Hepatic stellate cell (primary cell): ENCODE measurements at places on chromosomes 12 and 14.
A peak's percentile ranks its signal among the peaks of the same experiment; 100 is the strongest.

DNA sequence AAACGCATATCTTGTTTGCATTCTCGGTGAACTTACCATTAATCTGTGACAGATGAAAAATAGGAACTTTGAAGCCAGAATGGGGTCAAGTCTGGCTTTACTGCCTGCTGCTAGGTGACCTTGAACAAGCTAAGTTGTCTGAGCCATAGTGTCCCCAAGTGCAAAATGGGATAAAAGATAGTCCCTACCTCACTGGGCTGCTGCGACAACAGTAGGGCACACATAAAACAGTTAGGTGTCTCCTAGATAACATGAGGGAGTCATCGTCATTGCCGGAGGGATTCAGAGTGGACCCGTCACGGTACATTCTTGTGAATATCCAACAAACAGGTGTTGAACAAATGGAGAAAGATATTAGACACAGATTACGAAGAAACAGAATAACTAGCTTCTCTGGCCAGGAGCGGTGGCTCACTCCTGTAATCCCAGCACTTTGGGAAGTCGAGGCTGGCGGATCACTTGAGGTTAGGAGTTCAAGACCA lies 71.2 kb downstream of the NINJ2 start:
- DNase-seq = no peak

GRCh38 chr12:27826076-27826475 lies 46.0 kb upstream of the MANSC4 start:
- DNase-seq = no peak

- no peak for DNase-seq
Measured at GRCh38 chr14:99624024-99624423, 20.0 kb upstream of the CCDC85C start.

DNA sequence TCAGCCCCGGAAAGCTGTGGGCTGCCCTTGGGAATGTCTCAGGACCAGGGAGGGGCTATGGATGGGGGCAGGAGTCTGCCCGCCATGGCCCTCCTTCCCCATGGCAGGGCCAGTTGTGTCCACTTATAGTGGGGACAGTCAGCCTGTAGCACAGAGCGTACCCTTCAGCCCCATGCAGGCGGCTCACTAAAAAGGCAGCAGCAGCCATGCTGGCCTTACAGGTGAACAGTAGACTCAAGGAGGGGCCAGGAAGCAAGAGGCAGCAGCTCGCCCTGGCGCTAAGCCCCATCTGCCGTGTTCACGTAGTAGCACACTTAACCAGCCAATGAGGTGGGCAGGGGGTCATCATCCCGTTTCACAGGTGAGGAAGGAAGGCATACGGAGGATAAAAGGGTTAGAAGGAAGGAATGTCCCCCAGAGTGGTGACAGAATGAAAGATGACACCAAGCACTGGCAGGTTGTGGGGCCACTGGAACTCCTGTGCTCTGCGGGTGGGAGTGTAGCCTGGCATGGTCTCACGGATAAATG lies 52.7 kb downstream of the FAM222A start:
- DNase-seq = no peak

DNA sequence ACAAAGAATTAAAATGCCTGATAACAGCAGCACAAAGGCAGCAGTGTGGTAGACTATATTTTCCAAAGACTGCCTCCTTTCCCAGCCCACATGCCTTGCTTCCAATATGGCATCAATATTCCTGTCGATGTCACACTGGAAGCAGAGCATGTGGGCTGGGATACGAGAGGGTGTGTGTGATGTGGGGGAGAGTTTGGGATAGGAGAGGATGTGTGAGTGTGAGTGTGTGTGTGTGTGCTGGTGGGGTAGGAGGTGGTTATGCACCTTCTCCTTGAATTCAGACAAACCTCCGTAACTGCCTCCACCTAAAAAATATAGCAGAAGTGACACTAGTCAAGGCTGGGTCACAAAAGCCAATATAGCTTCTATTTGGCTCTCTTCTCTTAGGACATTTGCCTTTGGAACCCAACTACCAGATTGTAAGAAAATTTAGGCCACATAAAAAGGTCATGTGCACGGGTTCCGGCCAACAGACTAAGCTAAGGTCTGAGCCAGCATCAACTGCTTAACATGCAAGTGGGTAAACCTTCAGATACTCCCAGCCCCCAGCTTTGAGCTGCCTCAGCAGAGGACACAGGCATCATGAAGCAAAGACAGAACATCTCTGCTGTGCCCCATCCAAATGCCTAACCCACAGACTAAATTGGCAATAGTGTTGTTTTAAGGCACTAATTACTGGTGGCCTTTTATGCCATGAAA lies 29.5 kb downstream of the SPPL3 start:
- no peak for DNase-seq

- peak; percentile 15 for DNase-seq
Measured at GRCh38 chr12:25155022-25155576, 39.9 kb downstream of the DNAI7 start.

- no peak for DNase-seq
Measured at GRCh38 chr14:63193236-63193635, 11.0 kb upstream of the RHOJ start.

- no peak for DNase-seq
Measured at GRCh38 chr12:100826323-100826722, 31.7 kb downstream of the ANO4 start.

GRCh38 chr12:29780084-29780483 lies 3.7 kb downstream of the TMTC1 start:
- DNase-seq = no peak

- DNase-seq = no peak
Measured at GRCh38 chr14:25116607-25117006, 66.7 kb upstream of the STXBP6 start.

GRCh38 chr12:89433634-89434033 lies 81.3 kb upstream of the DUSP6 start:
- DNase-seq = no peak

DNA sequence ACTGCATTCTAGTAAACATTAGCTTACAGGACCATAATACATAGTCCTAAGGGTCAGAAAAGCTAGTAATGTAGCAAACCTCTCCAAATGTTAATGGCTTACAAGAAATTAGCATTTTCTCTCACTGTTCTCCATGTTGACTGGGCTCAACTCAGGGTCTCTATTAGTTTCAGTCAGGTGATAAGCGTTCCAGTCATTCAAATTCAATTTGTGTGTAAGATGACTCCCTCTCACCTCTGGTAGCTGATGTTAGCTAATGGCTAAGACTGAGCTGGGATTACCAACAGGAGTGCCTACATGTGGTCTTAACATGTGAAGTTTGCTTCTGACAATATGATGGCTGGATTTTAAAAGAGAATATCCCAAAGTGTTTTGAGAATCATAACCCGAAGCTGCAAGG lies 630.5 kb upstream of the USP15 start:
- DNase-seq = no peak

- no peak for DNase-seq
Measured at GRCh38 chr12:615620-616019, 47.6 kb downstream of the NINJ2 start.

DNA sequence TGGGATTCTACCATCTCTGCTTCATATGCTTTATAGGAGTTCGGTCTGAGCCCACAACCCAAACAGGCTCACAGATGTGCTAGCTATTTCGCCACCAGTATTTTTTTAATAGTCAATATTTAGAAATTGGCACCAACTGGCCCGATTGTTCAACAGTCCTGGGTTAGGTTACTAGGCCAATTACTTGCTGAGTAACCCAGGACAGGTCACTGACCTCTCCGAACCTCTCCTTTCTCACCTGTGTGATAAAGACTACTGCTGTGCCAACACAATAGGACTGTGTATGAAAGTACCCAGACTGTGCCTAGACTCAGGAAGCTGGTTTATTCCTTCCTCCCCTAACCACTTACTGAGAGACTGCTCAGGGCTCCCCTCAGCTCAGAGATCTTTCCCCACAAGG lies 8.3 kb downstream of the BDKRB2 start:
- DNase-seq = no peak

GRCh38 chr12:121814429-121815119 lies 10.8 kb downstream of the SETD1B start:
- no peak for DNase-seq

- DNase-seq = no peak
Measured at GRCh38 chr14:55092341-55092740, 36.7 kb upstream of the LGALS3 start.

DNA sequence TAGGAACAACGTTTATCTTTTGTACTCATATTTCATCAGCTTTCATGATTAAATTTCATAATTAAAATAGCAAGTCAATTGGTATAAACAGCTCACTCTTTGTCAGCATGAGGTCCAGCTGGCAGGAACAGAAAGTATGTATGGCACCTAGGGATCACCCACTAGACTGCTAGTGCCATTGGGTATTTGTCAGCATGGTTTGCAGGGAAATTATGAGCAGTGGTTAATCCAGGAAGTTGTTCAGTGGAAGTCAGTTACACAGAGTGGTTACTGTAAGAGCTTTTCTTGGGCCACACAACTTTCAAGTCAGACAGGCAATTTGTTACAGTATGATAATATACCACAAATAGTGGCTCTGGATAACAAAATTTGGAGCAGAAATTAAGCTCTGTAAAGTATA lies 340.3 kb upstream of the RGS6 start:
- DNase-seq = peak; percentile 32

- DNase-seq = no peak
Measured at GRCh38 chr12:123946152-123946515, 26.5 kb downstream of the CCDC92 start.

DNA sequence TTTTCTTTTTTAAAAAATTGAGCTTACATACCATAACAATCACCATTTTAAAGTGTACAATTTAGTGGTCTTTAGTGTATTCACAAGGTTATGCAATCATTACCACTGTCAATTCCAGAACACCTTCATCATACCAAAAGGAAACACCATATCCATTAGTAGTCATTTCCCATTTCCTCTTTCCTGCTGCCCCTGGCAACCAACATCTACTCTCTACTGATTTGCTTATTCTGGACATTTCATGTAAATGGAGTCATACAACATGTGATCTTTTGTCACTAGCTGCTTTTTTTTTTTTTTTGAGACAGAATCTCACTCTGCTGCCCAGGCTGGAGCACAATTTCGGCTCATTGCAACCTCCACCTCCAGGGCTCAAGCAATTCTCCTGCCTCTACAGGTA lies 66.8 kb upstream of the CFL2 start:
- peak; percentile 58 for DNase-seq

GRCh38 chr14:62428429-62429203 lies 616.6 kb downstream of the KCNH5 start:
- DNase-seq = no peak

- no peak for DNase-seq
Measured at GRCh38 chr14:100363053-100363452, 39.9 kb downstream of the SLC25A47 start.

DNA sequence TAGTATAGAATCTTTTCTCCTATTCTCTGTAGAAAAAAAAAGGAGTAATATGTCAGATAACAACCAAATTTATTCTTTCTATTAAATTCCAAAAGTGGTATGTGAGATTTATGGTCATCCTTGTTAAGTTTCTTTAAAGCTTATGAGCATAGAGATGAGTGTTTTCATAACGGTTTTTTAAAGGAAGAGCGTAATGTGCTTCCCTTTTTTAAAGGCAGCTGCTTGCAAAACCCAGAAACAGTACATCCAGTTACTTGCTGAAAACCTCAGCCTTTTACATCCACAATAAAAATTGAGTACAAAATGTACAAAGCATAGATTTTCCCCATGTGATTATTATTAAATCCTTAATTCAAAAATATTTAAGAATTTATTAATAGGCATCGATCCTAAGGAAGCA lies 53.6 kb upstream of the CD163 start:
- DNase-seq = no peak

DNA sequence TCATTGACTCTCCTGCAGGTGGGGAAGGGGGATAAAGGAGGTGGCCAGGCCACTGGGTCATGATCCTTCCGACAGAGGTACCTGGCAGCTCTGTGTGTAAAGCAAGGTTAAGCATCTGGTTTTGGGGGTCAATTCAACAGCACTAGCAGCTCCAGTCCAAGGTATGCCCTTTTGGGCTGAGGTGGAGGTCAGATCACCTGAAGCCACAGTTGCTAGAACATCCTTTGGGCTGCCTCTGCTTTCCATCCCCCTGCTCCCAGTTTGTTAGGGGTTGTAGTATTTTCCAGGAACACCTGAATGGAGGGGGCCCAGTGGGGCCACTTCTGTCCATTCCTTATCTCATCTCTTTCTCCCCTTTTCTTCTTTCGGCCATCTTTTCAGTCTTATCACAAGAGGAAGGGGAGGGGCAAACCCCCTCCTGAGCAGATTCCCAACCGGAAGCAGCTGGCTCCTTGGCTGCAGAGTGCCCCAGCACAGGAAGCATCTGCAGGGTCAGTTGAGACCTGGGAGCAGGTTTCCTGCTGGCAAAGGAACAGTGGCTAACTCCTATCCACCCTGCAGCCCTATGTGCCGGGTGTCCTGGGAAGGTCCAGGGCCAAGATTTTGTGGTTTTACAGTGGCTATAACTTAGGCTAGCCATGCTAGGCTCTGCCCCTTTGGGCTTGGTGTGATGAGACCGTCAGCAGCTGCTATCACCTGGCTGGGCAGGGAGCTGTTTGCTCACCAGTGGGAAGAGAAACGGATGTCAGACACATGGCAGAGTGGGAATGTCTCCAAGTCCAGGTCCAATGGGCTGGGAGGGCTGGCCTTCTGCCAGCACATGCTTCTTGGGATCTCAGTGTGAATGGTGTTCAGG lies 40.2 kb downstream of the SH2B3 start:
- no peak for DNase-seq

DNA sequence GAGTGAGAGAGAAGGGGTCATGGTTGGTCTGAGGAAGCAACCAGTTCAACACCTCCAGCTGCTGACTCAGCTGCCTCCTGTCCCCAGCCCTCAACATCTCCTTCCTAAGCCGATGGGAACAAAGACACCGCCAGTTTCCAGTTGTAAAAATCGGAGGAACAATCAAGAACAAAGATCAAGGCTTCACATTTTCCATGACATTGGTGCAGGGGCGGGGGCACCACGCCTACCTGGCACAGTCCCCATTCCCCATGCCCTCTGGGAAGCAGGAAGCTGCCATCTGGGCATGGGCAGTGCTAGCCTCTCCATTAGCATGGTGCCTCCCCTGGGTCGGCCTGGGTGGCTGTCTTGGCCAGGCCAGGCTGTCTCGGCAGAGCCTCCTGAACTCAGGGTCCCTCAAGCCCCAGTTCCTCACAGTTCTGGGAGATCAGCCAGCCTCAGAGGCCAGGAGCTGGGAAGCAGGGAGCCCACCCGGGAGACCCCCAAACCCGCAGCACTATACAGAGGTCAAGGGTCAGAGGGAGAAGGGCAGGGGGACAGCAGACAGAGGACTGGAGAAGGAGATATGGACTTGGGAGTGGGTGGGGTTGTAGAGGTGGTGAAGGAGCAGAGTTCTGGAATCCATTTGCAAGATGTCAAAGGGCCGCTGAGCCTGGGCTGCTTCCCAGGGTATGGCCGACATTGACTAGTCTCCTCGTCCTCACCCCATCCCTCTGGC lies 19.6 kb upstream of the TMEM106C start:
- no peak for DNase-seq

GRCh38 chr14:33767586-33768457 lies 183.1 kb downstream of the EGLN3 start:
- no peak for DNase-seq

- DNase-seq = no peak
Measured at GRCh38 chr14:85233756-85234155, 296.2 kb upstream of the FLRT2 start.

GRCh38 chr14:22433069-22433468 lies 156.0 kb downstream of the DAD1 start:
- no peak for DNase-seq
